ENCODE measurements at places on chromosomes 1 and 21.

DNA sequence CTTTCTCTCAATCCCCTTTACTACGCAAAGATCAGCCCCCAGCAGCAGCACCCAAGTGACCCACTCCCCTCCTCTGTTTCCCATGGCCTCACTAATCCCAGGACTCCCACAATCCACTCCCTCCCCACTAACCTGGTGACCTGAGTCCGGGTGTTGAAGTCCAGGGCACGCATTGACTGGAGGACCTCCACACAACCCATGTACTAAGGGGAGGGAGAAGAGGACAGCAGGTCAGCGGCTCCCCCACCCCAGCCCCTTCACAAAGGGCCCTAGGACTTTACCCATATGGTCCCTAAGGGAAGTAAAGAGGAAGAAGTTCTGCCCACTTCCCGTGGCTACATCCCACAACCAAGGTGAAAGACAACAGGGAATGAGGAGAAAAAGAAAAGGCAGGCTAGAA, 1.3 kb downstream of the SHC1 start:
- no peak for DNase-seq

DNA sequence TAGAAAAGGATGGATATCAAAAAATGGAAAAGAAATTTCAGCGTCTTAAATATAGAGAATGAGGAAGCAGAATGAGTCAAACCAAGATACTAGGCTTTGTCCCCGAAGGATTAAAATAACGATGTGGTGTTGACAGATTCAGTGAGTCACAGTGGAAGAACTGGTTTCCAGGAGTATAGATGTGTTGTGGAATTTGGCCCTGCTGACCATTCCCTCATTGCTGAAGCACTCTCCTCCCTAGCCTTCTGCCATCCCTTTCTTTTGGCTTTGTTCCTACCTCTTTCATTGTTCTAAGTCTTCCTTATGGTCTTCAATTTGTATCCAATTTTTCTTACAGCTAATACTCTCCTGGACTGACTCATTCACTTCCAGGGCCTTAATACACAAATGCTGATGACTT, 23.1 kb upstream of the USP25 start:
- no peak for DNase-seq

DNA sequence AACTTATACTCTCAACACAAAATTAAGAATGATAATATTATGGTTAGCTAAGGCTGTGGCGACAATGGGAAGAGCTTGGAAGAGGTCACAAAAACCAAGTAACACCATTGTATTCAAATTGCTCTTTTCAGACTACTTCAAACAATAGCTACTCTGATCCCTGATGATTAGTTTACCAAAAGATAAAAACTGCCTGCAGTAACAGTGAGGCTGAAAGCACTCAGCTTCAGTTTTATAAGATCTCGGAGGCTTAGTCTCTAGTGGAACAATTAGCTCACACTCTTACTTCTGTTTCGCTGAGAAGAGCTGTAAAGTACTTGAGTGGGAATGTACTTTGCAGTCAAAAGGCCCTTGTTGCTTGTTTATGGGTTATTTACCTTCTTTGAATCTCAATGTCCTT, 278.5 kb downstream of the LRRC7 start:
- DNase-seq, result no peak

DNA sequence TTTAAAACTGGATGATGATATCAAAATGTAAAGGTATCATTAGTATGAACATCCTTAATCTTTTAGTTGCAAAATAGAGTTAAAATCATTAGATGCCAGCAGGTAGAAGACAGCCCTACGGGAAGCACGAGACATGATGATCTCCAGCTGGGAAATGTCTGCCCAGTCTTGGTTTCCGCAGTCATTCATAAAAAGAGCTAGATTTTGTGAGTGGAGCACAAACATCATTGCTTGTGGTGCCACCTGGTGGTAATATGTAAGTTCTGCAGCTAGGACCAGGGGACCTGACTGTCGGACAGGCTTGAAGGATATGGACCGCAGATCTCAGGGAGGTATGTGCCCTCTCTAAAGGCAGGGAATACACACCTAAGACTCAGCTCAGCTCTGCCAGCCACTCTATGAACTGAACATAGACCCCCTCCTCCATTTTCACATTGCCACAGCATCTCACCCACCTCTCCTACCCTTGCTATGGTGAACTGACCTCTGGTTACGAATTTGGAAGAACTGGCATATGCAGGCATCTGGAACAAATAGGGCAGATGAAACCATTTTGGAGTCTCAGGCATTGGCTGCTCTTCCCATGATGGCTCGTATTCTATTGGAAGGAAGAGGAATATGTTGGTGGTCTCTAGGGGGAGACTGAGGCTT, 9.2 kb downstream of the FCMR start:
- no peak for DNase-seq

- DNase-seq, result peak; percentile 25
These were observed 275.7 kb upstream of the C1orf174 start for GRCh38 chr1:4175566-4176405.

- DNase-seq, result peak; percentile 83
These were observed at the start of gene TRAF3IP3 for GRCh38 chr1:209755926-209756614. TSS of gene TRAF3IP3 (plus strand) at chr1:209756053. CDS start at chr1:209760040, 3,987 bp downstream.

DNA sequence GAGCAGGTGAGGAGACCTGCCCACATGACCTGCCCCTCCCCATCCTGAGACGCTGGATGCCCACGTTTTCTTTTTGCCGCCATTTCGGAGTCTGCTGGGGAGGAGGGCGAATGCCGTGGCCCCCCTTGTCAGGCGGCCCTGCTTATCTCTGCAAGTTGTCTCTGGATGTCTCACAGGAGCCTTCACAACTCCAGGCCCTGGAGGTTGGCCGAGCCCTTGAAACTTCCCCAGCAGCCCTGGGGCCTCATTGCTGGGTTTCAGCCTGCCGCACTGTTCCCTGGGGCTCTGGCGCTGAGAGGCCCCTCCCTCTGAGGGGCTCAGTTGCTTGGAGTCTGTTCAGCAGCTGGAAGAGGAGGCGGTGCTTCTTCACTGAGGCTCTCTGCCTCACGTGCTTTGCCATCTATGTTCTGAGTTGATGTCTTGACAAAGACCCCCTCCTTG, 29.8 kb upstream of the ZBTB21 start:
- no peak for DNase-seq

- no peak for DNase-seq
These were observed 3.2 kb downstream of the GSTM2 start for GRCh38 chr1:109671067-109671466.

DNA sequence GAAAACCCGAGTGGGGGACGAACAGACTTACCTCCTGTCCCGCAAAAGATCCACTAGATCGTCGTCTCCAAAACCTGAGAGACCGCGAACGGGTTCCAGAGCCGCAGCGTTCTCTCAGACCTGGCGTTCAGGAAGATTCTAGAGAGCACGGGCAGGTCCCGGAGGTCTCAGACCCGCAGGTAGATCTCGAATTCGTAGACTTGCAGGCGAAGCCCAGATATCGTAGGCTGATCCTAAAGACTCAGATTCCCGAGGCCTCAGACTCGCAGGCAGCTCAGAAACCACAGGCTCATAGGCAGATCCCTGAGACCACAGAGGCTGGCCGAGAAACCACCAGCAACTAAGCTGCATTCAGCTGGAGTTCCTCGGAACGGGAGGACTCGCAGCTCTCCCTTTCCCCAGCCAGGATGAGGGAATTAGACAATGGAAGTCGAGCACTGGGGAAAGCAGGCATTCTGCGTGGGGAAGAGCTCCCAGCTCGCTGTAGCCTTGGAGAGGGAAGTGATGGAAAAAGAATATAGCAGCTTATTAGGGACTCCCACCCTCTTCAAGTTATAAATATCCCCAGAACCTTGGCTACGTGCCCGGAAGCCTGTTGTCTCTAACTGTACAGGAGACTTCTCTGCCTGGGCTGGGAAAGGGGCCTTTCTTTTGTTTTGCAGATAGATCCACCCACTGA, at the start of gene ZNF436:
TSS of gene ZNF436 (minus strand) at position 502 of the 679 bp plus-strand sequence. CDS start 1,831 bp downstream, outside the sequence.
- peak; percentile 59 for DNase-seq

DNA sequence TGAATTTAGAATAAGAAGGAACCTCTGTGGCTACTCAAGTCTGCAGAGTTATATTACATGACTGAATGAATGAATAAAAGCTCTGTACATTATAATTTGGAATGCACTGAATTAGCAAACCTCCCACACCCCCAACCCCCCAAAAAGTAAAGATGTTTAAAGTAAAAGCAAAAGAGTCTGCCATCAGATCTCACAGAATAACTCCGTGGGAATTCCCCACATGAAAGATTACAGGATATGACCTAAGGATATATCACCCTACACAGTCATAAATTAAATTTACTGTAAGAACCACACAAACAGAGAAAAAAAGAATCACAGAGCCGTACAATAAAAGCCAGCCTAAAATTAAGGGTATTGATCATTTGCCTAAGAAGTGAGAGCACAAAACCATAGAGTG, 587.3 kb downstream of the PTPRC start:
- DNase-seq, result no peak

- DNase-seq, result peak; percentile 63
These were observed 41.0 kb upstream of the COL18A1 start for GRCh38 chr21:45363921-45364467.

GRCh38 chr21:41612674-41613532, 104.9 kb upstream of the TMPRSS2 start:
- DNase-seq, result peak; percentile 67

GRCh38 chr1:228415221-228415620, 1.4 kb downstream of the TRIM17 start:
- DNase-seq, result no peak

DNA sequence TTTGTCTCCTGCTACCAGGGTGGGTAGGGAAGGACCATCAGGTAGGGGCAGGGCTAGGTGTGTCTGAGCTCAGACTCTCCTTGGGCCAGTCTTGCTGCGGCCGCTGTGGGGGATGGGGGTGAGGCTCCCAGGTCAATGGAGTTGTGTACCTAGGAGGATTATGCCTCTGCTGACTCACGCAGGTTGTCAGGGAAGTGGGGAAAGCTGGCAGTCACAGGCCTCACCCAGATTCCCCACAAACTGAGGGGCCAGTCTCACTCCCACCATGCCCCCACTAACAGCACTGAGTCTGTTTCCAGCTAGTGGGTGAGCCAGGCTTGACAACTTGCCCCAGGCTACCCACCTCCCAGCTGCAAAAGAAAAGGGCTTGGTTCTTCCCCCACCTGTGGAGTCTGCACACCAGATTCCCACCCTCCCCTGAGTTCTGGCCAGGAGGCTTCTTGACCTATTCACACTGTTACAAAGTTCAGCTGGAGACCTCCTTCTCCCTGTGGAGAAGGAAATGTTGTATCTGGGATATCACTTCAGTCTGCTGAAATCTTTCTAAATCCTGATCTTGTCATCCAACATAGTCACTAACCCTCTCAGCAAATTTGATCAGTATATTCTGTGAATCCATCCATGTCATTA, 69.2 kb upstream of the GJA8 start:
- DNase-seq, result no peak

GRCh38 chr1:14181191-14181795, 417.2 kb upstream of the KAZN start:
- no peak for DNase-seq

GRCh38 chr1:202540014-202540413, 170.2 kb downstream of the SYT2 start:
- DNase-seq, result no peak

- DNase-seq, result peak; percentile 73
These were observed 105.2 kb downstream of the MRPL39 start for GRCh38 chr21:25501996-25502665.

GRCh38 chr1:245411245-245412036, 256.7 kb downstream of the KIF26B start:
- no peak for DNase-seq

DNA sequence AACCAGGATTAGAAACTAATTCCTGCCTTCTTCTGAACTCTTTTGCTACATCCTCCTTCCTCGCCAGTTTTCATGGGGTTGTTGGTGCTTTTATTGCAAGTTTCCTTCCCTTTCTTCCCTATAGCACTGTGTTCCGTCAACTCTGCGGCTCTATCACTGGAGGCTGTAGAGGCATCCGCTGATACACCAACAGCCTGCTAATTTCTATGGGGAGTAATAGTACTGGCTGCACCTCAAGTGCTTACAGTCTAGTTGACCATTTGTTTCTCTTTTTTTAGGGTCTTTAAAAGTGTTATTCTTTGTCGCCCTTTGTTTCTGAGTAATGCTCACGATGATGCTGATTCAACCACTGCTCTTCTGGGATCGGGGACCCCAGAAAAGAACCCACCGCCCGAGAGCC, 746 bp downstream of the MIS18A start:
- no peak for DNase-seq

- no peak for DNase-seq
These were observed 346.8 kb downstream of the RRAGC start for GRCh38 chr1:38512789-38513188.

GRCh38 chr21:25234857-25235801, 372.2 kb downstream of the MRPL39 start:
- no peak for DNase-seq

DNA sequence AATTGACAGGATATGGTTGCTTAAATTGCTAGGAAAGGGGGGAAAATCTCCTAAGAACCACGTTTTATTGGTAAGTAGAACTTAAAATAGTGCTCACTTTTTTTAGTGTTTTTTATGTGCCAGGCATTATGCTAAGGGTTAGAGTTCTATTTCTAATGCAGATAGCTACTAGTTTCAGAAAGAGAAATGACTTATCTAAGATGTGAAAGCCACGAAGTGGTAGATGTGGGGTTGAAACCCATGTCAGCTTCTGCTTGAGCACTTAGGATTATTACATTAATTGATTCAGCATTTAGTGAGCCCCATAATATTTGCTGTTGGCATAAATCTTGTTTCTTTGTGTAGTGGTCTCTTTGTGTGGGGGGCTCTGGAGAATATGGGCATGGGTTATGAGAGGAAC, 24.7 kb downstream of the CACHD1 start:
- DNase-seq, result no peak

GRCh38 chr1:231616667-231617066, 9.9 kb upstream of the DISC1 start:
- DNase-seq, result no peak

DNA sequence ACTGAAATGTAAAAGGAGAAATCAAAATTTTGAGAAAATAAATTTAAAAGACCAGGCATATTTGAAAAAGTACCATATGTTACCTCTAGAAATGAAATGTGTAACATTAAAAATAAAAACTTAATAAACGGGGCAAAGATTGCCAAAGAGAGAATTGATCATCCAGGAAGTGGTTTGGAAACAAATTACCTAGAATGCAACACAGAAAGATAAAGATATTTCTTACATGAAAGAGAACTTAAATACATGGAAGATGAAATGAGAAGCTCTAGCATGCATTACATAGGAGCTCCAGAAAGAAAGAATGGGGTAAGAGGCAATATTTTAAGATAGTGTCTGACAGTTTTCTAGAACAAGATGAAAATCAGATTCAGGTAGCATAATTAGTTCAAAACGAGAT, 235.9 kb upstream of the IRF2BP2 start:
- no peak for DNase-seq

GRCh38 chr1:228781161-228781808, 46.0 kb downstream of the RHOU start:
- no peak for DNase-seq

GRCh38 chr1:22643381-22643780, at the start of gene C1QC:
TSS of gene C1QC (plus strand) at chr1:22643633. CDS start at chr1:22644024, 391 bp downstream.
- DNase-seq, result no peak

GRCh38 chr21:22582026-22582425, 1583.8 kb downstream of the NCAM2 start:
- no peak for DNase-seq
